Foreskin keratinocyte (primary cell): ENCODE measurements at places on chromosomes 3 and 15.

GRCh38 chr3:132346841-132347736 lies 29.9 kb downstream of the ACP3 start:
- DNase-seq: peak; percentile 22

GRCh38 chr3:100228247-100228646 lies 32.5 kb upstream of the TBC1D23 start:
- DNase-seq: no peak

- no peak for DNase-seq
Measured at GRCh38 chr3:36891701-36892160, 53.1 kb downstream of the TRANK1 start.

DNA sequence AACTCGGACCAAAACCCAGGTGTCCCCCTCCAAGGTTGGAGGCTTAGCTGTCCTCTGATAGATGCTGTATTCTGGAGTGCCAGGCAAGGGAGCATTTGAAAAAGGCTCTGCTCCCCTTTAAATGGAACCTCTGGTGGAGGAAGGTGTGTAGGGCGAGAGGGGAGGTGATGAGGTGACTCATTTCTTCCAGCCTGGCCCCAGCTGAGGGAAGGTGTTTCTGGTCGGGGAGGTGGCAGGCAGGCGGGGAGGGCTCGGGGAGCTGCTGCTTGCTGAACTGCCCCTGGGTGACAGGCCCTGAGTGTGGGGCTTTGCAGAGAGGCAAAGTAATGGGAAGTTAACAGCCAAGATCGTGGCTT lies 18.8 kb downstream of the PSTPIP1 start:
- peak; percentile 49 for DNase-seq

DNA sequence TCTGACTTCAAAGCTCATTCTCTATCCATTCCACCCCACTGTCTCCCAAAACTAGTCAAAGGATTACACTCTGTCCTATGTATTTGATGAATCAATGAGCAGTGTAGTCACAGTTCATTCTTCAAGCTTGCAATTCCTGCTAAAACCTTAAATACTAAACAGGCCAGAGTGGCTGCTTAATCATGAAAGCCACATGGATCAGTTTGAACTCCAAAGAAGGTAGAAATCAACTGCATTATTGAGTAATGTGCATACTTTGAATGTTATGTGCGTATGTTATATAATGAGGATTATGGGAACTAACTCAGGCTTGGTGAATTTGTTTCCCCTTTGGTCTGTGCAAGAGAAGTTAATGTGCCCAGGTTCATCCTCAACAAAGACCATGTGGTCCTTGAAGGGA lies 45.4 kb downstream of the PRICKLE2 start:
- no peak for DNase-seq

- no peak for DNase-seq
Measured at GRCh38 chr3:16885593-16886302, 993 bp downstream of the PLCL2 start.

- no peak for DNase-seq
Measured at GRCh38 chr15:101203607-101204189, 48.1 kb downstream of the CHSY1 start.

DNA sequence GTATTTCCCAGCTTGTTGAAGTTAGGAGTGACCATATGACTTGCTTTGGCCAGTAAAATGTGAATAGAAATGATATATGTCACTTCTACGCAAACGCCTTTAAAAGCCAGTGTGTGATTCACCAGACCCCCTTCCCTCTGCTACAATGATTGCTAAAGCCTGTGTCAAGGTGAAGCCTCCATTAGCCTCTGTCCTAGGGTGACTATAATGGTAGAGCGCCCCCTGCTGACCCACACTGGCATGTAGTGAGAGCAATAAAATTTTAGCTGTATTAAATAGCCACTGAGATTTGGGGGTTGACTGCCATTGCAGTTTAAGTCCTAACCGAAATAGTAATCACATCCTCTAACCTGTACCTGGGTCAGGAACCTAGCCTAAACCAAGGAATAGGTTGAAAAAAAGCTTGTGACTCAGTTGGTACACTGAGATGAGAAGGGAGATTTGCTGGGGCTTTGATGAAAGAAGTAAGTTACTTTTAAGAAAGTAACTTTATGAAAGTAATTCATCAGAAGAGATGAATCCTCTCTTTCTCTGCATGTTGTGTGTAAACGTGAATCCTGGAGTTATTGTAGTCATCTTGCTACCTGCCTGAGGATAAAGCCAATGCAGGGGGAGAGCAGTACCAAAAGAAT lies 52.6 kb downstream of the GTF2E1 start:
- no peak for DNase-seq

- no peak for DNase-seq
Measured at GRCh38 chr3:100978011-100978659, 15.1 kb downstream of the ABI3BP start.

- DNase-seq: no peak
Measured at GRCh38 chr3:110199588-110199943, 862.2 kb upstream of the DPPA4 start.

GRCh38 chr3:136979204-136979603 lies 21.4 kb downstream of the IL20RB start:
- no peak for DNase-seq

- no peak for DNase-seq
Measured at GRCh38 chr3:45807133-45807532, 10.8 kb upstream of the SLC6A20 start.

- DNase-seq: no peak
Measured at GRCh38 chr15:38168467-38169070, 84.1 kb upstream of the SPRED1 start.
